Pancreas (tissue), 10 donors: ENCODE measurements at places on chromosomes 1 and 21. TPM values are rescaled to one million over a fixed set of nuclear protein-coding genes. Genes with fewer than 3 reads are reported as not detected.
A peak's percentile ranks its signal among the peaks of the same experiment; 100 is the strongest.

DNA sequence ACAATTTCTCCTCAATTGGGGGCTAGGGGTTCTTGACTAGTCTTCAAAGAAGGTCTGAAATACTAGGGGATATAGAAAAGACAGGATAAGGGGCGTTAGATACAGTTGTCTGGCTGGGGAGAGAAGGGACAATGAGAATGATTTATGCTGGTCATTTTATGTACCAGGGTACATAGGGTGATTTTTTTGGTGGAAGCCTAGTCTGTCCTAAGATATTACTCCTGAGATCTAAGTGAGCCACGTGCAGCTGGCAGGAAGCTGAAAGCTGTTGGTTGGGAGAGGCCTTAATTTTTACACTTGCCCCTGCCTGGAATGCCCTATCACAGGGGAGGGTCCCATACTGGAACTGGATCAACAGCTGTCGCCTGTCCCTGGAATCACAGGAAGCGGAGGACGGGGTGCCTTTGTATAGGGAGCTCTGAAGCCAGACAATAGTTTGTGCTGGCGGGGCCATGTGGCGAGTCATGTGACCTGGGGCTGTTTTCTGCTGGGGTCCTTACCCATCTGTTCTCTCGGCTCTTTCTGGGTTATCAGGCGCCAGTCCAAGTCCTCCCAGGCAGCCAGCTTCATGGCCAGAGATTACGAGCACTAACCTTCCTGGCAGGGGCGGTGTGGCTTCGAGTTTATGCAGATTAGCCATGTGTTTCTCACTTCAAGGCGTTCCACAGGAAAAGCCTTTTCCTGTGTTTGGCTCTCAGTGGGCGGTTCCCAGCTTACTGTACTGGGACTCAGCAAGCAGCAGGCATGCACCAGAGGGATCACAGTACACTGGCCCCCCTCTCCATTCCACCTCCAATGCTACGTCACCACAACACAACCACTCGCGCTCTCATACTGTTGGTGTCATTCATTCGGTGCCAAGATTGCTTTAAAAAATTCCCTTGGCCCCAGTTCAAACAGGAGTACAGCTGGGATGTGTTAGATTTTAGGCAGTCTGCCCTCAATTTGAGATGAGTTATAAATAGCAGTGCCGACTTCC lies 27.5 kb downstream of the ARID1A start:
- no peaks in the 10 kb centered on the region for H3K27me3 ChIP-seq
- H3K36me3 ChIP-seq = no peaks in the 10 kb centered on the region
- H3K4me1 ChIP-seq = peaks cover 43% of the 10 kb centered on the region
- peak overlapping the region; percentile 62 for H3K27ac ChIP-seq
- peak; percentile 93 for DNase-seq

Gene C8A
- polyA plus RNA-seq = not detected

- no peaks in the 10 kb centered on the region for H3K36me3 ChIP-seq
- H3K4me3 ChIP-seq = no peak overlapping the region
- H3K27me3 ChIP-seq = no peaks in the 10 kb centered on the region
- no peak for DNase-seq
- no peak overlapping the region for H3K27ac ChIP-seq
Observed at GRCh38 chr1:166972826-166973225, 2.5 kb downstream of the ILDR2 start.

DNA sequence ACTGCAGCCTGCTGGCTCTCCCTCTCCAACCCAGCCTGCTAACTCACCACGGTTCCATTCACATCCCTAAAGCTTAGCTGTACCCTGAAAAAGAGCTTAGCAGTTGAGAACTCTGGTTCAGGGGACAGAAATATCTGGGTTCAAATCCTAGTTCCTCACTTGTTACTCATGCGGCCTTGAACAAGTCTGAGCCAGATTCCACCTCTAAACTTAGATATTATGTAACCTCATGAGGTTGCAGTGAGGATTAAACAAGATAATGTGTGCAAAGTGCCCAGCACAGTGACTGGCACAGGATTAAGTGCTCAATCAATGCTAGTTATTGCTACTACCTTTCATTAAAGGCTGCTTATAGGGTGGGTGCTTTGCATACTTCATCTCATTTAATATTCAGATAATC lies 41.3 kb upstream of the DHCR24 start:
- H3K27me3 ChIP-seq = no peaks in the 10 kb centered on the region
- no peaks in the 10 kb centered on the region for H3K4me1 ChIP-seq
- H3K4me3 ChIP-seq = no peak overlapping the region
- H3K27ac ChIP-seq = no peak overlapping the region
- no peaks in the 10 kb centered on the region for H3K36me3 ChIP-seq
- no peak for DNase-seq

- no peak for DNase-seq
- no peaks in the 10 kb centered on the region for H3K27me3 ChIP-seq
- peaks cover 7% of the 10 kb centered on the region for H3K4me1 ChIP-seq
- H3K4me3 ChIP-seq = no peak overlapping the region
Observed at GRCh38 chr1:10225573-10225972, 15.2 kb downstream of the KIF1B start.

Gene CYP4A22
- polyA plus RNA-seq = 0.11 TPM

Gene LAPTM5
- polyA plus RNA-seq = 12.5 TPM

DNA sequence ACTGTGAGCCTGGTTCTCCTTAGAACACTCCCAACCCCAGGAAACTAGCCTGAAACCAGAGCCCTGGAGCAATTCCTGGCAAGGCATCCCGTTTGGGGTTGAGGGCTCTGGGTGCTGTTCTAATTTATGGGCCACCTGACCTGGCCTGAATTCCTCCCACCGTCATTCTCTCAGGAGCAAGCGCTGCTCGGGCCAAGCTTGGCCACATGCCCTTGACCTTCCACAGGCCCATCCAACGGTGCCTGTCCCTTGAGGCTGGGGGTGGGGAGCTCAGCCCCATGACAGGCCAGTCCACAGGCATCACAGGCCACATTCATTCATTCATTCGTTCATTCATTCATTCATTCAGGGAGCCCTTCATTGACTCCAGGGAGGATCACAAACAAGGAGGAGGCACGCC lies 5.3 kb downstream of the PADI2 start:
- no peaks in the 10 kb centered on the region for H3K4me1 ChIP-seq
- H3K27ac ChIP-seq = no peak overlapping the region
- H3K4me3 ChIP-seq = no peak overlapping the region
- no peak for DNase-seq
- H3K27me3 ChIP-seq = no peaks in the 10 kb centered on the region
- H3K36me3 ChIP-seq = no peaks in the 10 kb centered on the region

- H3K36me3 ChIP-seq = no peaks in the 10 kb centered on the region
- no peak overlapping the region for H3K27ac ChIP-seq
- no peak for DNase-seq
- H3K4me1 ChIP-seq = no peaks in the 10 kb centered on the region
- H3K4me3 ChIP-seq = no peak overlapping the region
Observed at GRCh38 chr1:29452463-29453230, 216.3 kb downstream of the PTPRU start.

DNA sequence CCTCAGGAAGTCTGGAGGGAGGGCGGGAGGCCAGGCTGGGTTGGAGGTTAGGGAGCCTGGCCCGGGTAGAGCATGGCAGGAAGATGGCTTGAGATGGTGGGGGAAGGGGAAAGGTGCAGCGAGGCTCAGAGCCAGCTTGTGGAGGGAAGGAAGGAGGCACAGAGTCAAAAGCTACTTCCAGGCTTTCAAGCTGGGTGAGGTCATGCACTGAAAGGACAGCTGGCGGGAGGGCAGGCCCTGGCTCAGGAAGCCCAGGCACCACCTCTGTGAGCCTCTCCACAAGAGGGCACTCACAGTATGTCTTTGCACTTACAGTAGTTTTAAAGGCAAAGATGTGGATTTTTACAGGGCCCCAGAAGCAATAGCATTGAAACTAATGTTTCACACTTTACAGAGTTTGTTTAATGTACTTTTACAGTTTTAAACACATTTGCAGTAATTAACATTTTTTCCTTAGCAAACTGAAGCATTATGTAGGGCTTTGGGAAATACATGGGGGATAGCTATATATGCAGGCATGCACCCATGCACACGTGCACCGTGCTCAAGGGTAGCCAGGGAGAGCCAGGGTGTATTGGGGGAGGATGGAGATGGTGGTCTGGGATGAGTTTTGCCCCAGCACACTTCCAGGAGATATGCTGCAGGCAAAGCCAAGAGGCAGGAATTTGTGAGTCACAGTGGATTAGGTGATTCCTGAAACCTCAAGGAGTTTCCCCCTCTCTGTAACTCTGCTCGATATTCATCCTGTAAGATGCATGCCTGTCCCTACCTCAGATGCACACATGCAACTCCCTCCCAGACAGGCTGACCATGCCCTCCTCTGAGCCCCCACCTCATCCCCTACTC lies 6.1 kb upstream of the ADAM15 start:
- no peaks in the 10 kb centered on the region for H3K27me3 ChIP-seq
- H3K27ac ChIP-seq = no peak overlapping the region
- H3K36me3 ChIP-seq = no peaks in the 10 kb centered on the region
- peak; percentile 89 for DNase-seq
- no peak overlapping the region for H3K4me3 ChIP-seq
- H3K4me1 ChIP-seq = peaks cover 12% of the 10 kb centered on the region

- no peaks in the 10 kb centered on the region for H3K27me3 ChIP-seq
- H3K36me3 ChIP-seq = no peaks in the 10 kb centered on the region
- H3K4me3 ChIP-seq = no peak overlapping the region
- DNase-seq = no peak
Observed at GRCh38 chr1:112105557-112105956, 116.1 kb upstream of the KCND3 start.

Gene VASH2
- 0.35 TPM for polyA plus RNA-seq

GRCh38 chr1:174021591-174022079 lies 522 bp downstream of the RC3H1 start:
- H3K27me3 ChIP-seq = no peaks in the 10 kb centered on the region
- H3K4me3 ChIP-seq = peak overlapping the region; percentile 93
- H3K4me1 ChIP-seq = peaks cover 32% of the 10 kb centered on the region
- DNase-seq = peak; percentile 83
- H3K36me3 ChIP-seq = no peaks in the 10 kb centered on the region
- peak overlapping the region; percentile 89 for H3K27ac ChIP-seq

Gene CCDC181
- 1.9 TPM for polyA plus RNA-seq

Gene CDCA8
- 0.57 TPM for polyA plus RNA-seq

- H3K4me1 ChIP-seq = peaks cover 19% of the 10 kb centered on the region
- H3K27me3 ChIP-seq = no peaks in the 10 kb centered on the region
Observed at GRCh38 chr1:244851546-244852231, 12.7 kb downstream of the HNRNPU start.

- H3K27me3 ChIP-seq = no peaks in the 10 kb centered on the region
- H3K4me1 ChIP-seq = peaks cover 39% of the 10 kb centered on the region
- no peak overlapping the region for H3K4me3 ChIP-seq
- H3K36me3 ChIP-seq = peaks cover 62% of the 10 kb centered on the region
Observed at GRCh38 chr21:41479686-41480085, 28.3 kb downstream of the TMPRSS2 start.

GRCh38 chr1:68255301-68255700 lies 23.0 kb upstream of the WLS start:
- DNase-seq = no peak
- H3K4me1 ChIP-seq = no peaks in the 10 kb centered on the region
- no peak overlapping the region for H3K4me3 ChIP-seq
- no peaks in the 10 kb centered on the region for H3K27me3 ChIP-seq

DNA sequence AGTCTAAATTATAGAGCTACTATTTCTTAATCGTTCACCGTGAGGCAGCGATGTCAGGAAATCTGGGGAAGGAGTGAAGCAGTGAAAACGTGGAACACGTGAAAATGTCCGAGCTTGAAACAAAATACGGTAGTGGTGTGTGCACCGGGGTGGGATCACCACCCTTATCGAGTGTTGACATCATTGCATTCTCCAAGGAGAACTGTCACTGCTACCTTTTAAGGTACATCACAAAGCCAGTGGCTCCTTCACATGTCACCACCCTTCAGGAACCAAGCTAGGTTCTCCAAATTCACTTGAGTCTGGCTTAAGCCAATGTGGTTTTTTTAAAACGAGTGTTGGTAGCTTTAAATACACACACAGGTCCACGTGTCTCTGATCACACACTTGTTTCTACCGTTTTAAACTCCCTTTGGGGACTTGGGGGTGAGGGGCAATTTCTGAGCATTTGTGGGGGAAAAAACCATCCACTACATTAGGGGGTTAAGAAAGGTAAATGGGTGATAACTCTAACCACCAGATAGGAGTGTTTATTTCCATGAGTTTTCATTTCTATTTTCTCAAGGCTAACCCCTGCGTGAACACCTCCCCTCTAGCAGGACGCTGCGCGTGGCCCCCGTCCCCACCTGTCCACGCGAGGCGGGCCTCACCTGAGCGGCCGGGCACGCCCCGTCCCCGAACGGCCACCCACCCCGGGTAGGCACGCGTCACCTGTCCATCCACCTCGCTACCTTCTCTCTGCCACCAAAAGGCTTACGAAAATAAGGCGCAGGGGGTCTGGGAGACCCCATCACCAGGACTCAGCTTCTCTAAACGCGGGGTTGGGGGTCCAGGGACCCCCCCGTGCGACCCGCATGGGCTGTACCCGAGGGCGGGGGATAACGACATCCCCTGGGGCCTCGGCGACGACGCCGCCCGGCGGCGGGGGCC lies 978 bp downstream of the PRDM15 start:
- no peaks in the 10 kb centered on the region for H3K27me3 ChIP-seq
- peaks cover 6% of the 10 kb centered on the region for H3K4me1 ChIP-seq
- DNase-seq = peak; percentile 78
- H3K27ac ChIP-seq = peak overlapping the region; percentile 58
- peak overlapping the region; percentile 63 for H3K4me3 ChIP-seq

- H3K4me3 ChIP-seq = no peak overlapping the region
- H3K27ac ChIP-seq = no peak overlapping the region
- H3K27me3 ChIP-seq = no peaks in the 10 kb centered on the region
- H3K36me3 ChIP-seq = no peaks in the 10 kb centered on the region
- no peak for DNase-seq
- no peaks in the 10 kb centered on the region for H3K4me1 ChIP-seq
Observed at GRCh38 chr21:36654324-36654723, 44.6 kb upstream of the SIM2 start.

Gene GPX7
- 11.2 TPM for polyA plus RNA-seq

Gene HIVEP3
- polyA plus RNA-seq = 3.7 TPM

Gene OR2L8
- polyA plus RNA-seq = not detected

- DNase-seq = no peak
- H3K36me3 ChIP-seq = no peaks in the 10 kb centered on the region
- H3K4me3 ChIP-seq = no peak overlapping the region
- no peaks in the 10 kb centered on the region for H3K4me1 ChIP-seq
- no peaks in the 10 kb centered on the region for H3K27me3 ChIP-seq
Observed at GRCh38 chr1:109850827-109851226, 59.8 kb upstream of the CSF1 start.

GRCh38 chr1:96374076-96374762 lies 347.4 kb upstream of the PTBP2 start:
- H3K36me3 ChIP-seq = no peaks in the 10 kb centered on the region
- H3K27me3 ChIP-seq = no peaks in the 10 kb centered on the region
- H3K27ac ChIP-seq = no peak overlapping the region

GRCh38 chr1:108573183-108573582 lies 13.3 kb downstream of the EEIG2 start:
- no peaks in the 10 kb centered on the region for H3K27me3 ChIP-seq
- H3K36me3 ChIP-seq = no peaks in the 10 kb centered on the region
- H3K4me3 ChIP-seq = no peak overlapping the region
- no peak overlapping the region for H3K27ac ChIP-seq
